NCI-H345 (cell line): ENCODE measurements at places on chromosomes 2 and 18.
A peak's percentile ranks its signal among the peaks of the same experiment; 100 is the strongest.

DNA sequence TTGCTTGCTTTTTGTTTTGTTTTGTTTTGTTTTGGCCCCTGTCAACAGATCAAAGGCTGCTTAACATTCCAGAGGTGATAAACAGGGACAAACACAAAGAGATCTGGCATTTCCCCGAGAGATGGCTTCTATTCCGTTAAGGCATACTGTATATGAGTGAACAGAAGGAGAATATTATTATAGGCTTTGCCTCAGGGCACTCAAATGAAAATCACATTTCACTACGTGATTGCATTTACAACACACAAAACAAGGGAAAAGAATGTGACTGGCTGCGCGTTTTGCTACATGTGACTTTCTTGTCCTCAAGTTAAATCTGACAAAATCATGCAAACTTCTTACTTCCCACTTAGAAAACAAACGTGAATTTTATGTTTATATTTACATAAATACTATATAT, 1037.9 kb upstream of the DDX18 start:
- DNase-seq, result no peak

DNA sequence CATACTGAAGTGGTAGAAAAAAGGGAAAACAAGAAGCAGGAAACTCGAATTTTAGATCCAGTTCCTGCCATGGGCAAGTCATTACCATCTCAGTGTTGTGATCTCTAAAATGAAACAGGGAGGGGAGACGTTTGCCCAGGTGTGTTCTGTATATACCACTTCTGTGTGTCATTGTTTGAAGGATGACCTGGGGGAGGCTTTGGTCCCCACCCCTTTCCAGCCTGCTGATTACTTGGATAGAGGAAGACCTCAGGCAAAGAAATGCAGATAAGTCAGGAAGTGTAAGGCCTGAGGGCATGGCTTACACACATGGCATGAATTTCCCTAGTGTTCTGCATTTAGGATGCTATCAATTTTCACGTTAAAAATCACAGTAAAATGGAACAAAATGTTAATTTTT, 205.2 kb upstream of the CXCR4 start:
- DNase-seq, result peak; percentile 3

- DNase-seq, result peak; percentile 92
Observed at GRCh38 chr2:216765761-216766262, 70.5 kb upstream of the IGFBP5 start.

DNA sequence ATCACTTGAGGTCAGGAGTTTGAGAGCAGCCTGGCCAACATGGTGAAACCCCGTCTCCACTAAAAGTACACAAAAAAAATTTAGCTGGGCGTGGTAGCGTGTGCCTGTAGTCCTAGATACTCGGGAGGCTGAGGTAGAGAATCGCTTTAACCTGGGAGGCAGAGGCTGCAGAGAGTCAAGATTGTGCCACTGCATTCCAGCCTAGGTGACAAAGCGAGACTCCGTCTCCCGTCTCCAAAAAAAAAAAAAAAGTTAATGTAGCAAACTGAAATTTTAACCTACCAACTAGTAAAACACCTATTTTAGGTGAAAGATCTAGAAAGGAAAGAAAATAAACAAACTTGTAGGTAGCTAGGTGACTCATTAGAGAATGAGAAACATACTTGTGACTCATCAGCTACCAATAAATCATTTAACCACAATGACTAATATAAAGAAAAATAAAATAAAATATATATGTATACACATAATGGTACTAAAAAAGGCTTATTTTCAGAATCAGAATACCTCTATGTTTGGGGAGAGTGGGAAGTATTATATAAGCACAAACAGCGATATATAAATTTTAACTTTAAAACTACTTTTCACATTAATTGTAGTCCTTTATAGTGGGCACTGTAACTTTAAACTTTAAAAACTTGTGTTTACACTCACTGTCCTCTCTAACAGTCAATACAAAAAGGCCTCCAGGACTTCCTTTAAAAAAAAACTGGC, 36.6 kb downstream of the DARS1 start:
- DNase-seq, result no peak

- no peak for DNase-seq
Observed at GRCh38 chr2:200482194-200482593, 27.7 kb downstream of the KCTD18 start.

DNA sequence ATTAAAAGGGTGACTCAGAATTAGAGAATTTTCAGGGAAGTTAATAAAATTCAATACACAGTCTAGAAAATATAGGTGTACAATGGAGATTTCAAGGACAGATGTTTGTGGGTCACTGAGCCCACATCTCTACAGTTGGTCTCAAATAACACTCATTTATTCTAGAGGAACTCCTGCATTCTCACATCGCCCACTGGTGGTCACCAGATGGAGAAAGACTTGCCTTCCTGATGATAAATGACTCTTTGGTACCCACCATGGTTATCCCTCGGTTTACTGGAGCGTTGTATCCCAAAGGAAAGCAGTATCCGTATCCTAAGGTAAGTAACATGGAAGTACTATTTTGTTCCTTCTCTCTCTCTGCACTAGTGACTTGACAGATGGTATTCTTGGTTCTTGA, 1297.1 kb downstream of the DPP10 start:
- no peak for DNase-seq

DNA sequence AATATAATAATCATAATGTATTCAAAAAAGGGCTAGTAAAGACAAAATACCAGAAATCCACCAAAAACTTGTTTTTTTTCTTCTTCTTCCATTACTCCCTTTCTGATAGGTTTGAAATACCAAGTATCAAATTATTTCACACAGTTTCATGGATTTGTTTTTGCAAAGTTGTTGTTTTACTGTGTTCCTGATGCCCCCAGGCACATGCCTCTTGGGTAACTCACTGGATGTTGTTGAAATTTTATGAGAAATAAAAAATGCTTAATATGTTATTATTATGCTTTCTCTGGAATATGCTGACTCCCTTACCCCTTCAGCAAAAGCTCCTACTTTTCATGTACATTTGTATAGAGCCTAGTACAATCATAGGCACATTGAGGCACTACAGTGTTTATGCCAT, 419.6 kb downstream of the NRXN1 start:
- DNase-seq, result no peak

- DNase-seq, result no peak
Observed at GRCh38 chr2:206241736-206242135, 32.7 kb upstream of the ZDBF2 start.

DNA sequence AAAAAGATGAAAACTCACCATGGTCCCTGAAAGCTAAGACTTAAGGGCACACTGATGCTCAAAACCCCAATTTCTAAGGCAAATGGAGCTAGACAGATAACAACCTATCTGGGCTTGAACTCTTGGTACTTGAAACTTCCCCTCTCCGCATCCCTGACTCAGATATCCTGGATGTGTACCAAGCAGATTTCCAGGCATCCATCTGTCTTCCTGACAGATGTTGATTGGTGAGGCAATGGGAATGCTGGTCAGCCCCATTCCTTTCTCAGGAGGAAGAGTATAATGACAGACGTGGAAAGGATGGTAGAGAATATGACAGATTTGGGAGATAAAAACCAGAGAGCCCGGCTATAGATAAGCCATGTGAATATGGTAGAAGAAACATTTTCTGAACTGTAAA, 69.2 kb downstream of the ADD2 start:
- no peak for DNase-seq

GRCh38 chr18:58186258-58186948, 142.4 kb downstream of the NEDD4L start:
- DNase-seq, result peak; percentile 7

- no peak for DNase-seq
Observed at GRCh38 chr2:105252271-105252670, 10.7 kb downstream of the GPR45 start.

DNA sequence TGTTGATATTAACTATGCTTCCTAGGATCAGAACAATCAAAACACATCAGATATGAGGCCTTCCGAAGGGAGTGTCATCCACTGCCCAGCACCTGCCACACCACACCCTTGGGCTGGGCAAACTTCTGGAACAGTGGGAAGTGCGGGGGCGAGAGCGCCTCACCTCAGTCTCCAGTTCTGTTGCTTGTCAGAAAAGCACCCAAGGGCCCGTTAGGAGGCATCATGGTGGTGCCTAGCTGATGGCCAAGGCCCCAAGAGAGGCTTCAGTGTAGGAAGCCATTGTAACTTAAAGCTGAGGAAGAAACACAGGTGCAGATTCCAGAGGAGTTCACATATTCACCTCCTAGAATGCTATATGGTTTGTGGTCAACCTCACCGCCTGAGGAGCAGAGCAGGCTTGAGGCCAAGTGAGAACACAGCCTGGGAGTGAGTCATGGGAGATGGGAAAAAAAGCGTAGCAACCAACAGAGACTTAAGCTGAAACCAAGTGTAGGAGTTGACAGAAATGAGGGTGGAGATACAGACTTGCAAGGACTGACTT, 85.1 kb upstream of the ATL2 start:
- no peak for DNase-seq

GRCh38 chr2:145692971-145693478, 1173.1 kb upstream of the ZEB2 start:
- no peak for DNase-seq

GRCh38 chr18:24801001-24801400, 340.6 kb downstream of the HRH4 start:
- no peak for DNase-seq
